Globus pallidus (tissue), 1 donor: ENCODE measurements at places on chromosomes 7 and 10.

GRCh38 chr7:27576360-27576944, 86.2 kb downstream of the HIBADH start:
- DNase-seq, result peak; percentile 48

DNA sequence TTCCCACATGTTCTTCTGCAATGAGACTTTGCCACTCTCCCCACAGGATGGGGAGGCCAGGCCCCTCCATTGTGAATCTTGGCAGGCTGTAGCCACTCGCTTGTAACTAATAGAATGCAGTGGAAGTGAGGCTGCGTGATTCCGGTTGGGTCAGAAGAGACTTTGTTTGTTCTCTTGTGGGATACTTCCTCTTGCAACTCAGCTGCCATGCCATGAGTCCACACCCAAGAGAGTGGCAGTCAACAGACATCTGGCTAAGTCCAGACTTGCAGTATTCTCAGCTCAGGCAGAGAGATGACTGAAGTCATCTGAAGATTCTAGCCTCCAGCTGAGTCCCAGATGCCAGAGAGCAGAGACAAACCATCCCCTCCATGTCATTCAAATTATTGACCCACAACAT, 153.4 kb upstream of the GDF10 start:
- no peak for DNase-seq

GRCh38 chr7:55127622-55128081, 108.8 kb downstream of the EGFR start:
- DNase-seq, result no peak

- DNase-seq, result no peak
Measured at GRCh38 chr10:47322300-47323061, at the start of gene GDF2. TSS of gene GDF2 (plus strand) at chr10:47322454. CDS start at chr10:47322669, 215 bp downstream.

DNA sequence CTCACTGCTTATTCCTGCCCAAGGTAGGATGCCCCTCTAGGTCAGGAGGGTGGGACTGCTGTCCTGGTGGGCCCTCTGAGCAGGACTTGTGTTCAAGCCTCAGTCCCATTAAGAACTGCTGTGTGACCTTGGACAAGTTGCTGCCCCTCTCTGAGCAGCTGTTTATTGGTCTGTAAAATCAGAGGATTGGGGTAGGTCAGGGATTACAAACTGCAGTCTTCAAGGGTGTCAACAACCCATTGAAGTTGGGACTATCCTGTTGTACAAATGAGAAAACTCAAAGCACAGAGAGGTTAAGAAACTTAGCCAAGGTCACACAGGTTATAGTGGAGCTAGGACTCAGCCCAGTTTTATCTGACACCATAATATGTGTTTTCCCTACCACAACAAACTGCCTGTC, 55.3 kb downstream of the ZMIZ1 start:
- no peak for DNase-seq

GRCh38 chr7:106553446-106553836, 107.5 kb downstream of the CCDC71L start:
- no peak for DNase-seq

DNA sequence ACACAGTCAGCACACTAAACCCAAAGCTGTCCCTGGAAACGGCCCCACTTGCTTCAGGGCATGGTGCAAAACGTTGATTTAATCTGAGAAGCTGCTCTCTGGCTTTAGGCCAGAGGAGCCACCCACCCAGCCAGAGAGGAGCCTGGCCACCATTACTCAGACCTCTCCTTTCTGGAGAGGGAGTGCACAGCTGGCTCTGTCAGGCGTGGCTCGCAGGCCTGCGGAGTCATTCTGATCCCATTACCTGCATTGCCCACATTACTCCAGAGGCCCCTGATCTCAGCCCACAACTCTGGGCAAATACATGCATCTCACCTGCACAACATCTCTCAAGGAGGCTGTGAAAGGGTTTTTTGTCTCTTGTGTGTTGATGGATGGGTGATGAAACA, 370.0 kb upstream of the IGFBP3 start:
- DNase-seq, result no peak

GRCh38 chr7:139718859-139719258, 58.9 kb downstream of the HIPK2 start:
- DNase-seq, result no peak

DNA sequence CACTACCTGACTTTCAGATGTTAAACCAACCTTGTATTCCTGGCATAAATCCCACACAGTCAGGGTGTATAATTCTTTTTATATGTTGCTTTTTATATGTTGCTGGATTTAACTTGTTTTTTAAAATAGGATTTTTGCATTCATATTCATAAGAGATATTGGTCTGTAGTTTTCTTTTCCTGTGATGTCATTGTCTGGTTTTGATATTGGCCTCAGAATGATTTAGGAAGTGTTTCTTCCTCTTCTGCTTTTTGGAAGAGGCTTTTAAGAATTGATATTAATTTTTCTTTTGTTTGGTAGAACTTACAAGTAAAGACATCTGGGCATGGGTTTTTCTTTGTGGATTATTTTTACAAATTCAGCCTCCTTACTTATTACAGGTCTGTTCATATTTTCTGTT, 93.1 kb downstream of the CARD11 start:
- no peak for DNase-seq

DNA sequence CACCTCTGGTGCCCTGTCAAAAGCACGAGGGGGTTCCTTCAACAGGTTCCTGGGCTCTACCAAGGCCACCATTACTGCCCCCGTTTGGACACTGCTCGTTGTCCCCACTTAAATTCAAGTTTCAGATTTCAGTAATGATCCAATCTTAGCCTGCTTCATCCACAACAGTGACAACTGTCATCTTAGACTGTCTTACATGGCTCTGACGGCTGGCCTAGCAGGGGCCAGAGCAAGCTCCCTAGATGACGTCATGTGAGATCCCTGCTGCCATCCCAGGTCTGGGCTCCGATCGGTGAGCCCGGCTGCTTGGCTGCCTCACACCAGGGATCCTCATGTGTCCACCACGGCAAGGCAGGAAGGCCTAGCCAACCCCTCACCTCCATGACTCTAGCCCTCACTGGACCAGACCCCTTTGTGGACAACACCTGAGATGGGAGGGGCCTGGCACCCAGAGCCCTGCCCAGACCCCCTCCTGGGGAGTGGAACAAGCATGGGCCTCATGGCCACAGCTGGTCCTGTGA, 82.5 kb downstream of the FAM53B start:
- DNase-seq, result no peak

GRCh38 chr7:46468753-46469356, 547.8 kb upstream of the IGFBP3 start:
- DNase-seq, result no peak

- DNase-seq, result no peak
Measured at GRCh38 chr10:26857991-26858706, 2.6 kb downstream of the ABI1 start.

DNA sequence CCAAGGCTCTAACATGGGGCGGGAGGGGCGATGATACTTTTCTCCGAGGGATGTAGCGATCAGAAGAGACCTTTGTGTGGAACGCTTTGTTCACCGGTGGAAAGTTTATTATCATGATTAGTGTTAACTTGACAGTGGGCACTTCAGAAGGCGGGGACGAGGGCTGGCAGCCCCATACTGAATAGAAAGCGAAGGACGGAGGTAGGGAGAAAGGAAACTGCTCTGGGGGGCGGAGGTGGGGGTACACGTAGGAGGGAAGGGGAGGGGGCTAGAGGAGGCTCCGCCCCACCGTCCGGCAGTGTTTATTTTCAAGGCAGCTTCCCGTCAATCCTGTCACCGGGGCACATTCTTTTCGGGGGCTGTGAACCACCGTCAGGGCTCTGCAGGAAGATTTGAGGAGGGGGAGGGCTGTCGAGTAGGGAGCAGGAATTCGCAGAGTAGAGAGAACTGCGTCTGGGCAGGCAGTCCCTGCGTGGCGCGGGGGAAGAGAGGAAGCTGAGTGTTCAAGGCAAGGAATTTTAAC, 9.4 kb upstream of the NKX2-3 start:
- DNase-seq, result no peak

DNA sequence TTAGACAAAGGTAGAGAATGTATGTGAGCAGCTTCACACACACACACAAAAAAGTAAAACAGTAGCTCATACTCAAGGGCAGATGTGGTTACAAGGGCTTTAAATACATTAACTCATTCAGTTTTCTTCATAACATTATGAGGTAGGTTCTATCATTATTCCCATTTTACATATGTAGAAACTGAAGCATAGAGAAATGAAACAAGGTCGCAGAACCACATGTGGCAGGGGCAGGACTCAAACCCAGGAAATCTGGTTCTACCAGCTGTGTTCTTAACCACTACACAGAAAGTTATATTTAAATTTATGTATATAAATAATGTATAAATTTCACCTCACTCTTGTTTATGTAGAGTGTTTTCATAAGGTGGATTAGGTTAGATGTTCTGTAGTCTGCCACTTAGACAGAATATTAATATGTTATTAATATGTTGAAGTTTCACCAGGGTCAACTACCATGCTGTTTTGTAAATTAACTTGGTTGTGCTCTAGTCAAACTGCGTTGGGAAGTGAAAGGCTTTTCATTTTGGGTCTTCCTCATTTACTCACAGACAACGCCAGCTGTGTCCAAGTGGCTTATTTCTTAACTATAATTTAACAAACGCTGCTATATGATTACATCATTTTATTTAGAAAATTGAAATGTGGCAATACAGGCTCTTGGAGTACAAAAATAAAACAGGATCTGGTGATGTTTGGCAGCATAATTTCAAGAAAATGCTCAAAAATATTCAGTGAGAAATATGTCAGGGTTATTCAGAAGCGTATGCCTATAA, 138.4 kb downstream of the MDFIC start:
- no peak for DNase-seq

DNA sequence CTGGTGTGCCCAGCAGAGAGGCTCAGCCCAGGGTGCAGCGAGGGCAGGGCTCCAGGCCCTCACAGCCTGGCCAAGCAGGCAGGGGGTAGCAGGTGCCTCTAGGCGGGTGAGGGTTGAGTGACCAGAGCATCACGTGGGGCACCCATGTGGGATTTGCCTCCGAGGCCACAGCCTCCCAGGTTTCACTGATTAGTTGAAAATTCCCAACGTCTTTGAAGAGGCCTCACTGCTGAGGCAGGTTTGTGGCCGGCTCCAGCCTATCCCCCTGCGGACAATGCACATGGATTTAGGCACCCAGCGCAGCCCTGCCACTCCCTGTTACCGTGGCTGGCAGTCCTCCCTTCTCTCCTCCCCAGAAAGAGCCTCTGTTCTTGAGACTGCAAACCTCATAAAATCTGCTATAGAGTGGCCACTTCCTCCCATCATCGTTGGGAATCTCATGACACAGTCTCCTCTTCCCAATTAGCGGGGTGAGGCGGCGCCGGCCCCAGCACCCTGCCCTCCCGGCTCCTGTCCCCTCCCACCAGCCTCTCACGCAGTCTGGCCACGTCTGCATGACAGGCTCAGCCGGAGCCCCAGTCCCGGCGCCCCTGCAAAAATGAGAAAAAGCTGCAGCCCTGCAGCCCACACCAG, 10.8 kb downstream of the MYL10 start:
- no peak for DNase-seq

GRCh38 chr7:86411814-86412213, 231.9 kb upstream of the GRM3 start:
- no peak for DNase-seq

DNA sequence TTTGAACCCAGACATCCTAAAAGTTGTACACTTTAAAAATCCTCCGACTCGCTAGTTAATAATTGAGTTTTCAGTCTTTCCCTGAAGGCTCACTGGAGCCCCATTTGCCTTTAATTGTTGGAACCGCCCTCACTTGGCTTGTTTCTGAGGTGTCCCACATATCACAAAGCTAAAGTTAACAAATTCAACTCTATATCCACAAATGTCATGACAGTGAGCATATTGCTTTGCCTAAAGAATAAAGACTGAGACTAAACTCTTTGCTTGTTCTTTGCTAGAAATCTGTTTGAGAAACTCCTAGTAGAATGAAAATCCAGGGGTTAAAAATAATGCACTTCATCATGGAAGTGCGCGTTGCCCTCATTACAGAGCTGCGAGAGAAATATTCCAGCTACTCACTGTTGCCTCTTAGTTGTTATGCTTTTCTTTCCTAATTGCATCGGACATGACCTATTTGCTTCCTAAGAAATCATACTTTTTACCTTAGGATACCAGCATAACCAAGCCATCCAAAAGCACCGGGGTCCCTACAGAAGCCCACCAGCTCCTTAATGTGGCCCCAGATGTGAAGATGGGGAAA, 752 bp downstream of the THSD7A start:
- no peak for DNase-seq

- DNase-seq, result no peak
Measured at GRCh38 chr7:23334482-23335056, 35.4 kb downstream of the MALSU1 start.

DNA sequence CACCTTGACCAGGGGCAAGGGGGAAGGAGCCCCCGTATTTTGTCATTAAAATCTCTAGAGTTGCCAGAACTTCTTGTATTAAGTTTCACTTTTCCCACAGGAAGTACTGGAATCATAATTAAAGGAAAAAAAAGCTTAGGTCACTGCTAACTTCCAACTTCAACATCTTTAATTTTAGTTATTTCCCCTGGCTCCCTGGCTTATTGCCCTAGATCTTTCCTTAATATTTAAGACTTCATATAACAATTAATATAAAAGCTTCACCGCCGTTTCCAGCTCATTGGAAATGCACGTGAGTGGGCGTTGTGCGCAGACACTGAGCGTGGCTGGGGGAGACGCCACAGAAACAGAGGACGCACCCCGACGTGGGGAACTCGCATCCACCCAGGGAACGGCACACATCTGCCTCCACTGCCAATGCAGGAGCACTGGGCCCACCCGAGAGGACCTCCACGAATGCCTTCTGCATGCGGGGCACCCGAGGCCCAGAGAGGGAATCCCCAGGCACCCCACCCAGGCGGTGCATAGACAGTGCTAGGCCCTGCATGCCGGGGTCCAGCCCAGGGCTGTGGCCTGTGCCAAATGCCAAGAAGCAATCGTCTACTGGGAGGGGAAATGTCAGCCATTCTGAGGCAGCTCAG, 72.2 kb downstream of the ADARB2 start:
- no peak for DNase-seq

GRCh38 chr7:30989824-30990672, 26.3 kb downstream of the GHRHR start:
- DNase-seq, result no peak

GRCh38 chr7:99643464-99643863, 26.7 kb downstream of the ZSCAN25 start:
- DNase-seq, result no peak

DNA sequence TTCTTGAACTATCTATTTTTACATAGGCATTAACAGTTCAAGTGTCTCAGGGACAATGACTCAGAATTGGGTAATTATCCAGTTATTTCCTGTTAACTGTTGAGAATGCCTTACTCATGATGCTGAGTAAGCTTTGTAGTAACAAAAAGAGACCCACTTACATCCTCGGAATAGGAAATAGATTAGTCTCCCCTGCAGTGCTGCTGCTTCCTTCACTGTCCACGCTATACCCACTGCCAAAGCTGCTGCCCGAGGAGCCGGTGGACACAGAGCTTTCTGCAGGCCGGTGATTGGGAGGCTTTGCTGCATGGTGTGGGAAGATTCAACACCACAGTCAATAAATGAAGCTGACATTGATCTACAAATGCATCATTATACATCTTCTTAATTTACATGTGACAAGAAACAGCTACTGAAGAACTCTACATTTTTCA, 357.1 kb downstream of the PCLO start:
- no peak for DNase-seq

- DNase-seq, result peak; percentile 25
Measured at GRCh38 chr10:98456686-98457482, 10.1 kb upstream of the HPS1 start.

GRCh38 chr10:33260403-33261149, 73.9 kb downstream of the NRP1 start:
- DNase-seq, result no peak
